GM12892 (cell line): ENCODE measurements at places on chromosomes 4 and X.

GRCh38 chrX:50168241-50168687 lies 32.5 kb downstream of the AKAP4 start:
- DNase-seq = no peak

DNA sequence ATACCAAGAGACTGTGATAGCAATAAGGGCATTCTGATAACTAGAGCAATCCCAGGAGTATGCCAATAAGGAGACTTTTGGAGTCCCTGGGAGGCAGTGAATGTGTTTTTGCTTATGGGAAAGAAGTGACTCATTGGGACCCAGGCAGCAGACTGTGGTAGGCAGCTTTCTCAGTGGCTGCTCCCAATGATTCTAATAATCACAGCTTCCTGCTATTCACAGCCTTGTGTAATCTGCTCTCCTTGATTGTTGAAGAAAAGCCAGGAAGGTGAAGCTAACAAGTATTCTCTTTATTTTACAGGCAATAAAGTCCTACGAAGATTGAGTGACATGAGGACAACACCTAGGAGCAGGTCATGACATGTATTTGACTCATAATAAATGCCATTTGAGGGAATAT lies 70.3 kb upstream of the DDX60 start:
- no peak for DNase-seq

DNA sequence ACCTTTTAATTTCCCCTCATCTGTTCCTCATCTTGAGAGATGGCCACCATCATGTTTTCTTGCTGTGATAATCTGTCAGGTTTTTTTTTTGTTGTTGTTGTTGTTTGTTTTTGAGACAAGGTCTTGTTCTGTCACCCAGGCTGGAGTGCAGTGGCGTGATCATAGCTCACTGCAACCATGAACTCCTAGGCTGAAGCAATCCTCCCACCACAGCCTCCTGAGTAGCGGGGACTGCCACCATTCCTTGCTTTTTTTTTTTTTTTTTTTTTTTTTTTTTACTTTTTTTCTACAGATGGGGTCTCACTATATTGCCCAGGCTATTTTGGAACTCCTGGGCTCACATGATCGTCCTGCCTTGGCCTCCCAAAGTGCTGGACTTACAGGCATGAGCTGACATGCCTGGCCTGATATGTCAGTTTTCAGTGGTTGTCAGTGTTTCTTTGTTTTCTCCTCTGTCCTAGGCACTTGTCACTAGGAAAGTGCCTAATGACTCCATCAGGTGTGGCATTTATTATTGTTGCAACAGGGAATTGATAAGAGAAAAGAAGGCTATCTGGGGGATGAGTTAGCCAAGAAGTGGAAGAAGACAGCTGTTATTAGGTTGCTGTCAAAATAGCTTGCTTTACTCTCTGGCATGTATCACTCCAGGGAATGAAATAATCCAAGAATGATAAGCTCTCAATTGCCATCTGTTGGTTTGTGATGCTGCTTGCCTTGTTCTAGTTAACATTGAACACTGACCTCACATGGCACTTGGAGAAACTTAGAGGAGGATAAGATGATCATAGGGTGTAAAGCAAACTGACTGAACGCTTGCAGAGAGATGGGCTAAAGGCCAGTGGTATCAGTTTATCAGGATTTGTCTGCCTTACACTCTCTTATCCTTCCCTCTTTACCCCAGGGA lies 41.7 kb downstream of the TMEM164 start:
- DNase-seq = no peak

DNA sequence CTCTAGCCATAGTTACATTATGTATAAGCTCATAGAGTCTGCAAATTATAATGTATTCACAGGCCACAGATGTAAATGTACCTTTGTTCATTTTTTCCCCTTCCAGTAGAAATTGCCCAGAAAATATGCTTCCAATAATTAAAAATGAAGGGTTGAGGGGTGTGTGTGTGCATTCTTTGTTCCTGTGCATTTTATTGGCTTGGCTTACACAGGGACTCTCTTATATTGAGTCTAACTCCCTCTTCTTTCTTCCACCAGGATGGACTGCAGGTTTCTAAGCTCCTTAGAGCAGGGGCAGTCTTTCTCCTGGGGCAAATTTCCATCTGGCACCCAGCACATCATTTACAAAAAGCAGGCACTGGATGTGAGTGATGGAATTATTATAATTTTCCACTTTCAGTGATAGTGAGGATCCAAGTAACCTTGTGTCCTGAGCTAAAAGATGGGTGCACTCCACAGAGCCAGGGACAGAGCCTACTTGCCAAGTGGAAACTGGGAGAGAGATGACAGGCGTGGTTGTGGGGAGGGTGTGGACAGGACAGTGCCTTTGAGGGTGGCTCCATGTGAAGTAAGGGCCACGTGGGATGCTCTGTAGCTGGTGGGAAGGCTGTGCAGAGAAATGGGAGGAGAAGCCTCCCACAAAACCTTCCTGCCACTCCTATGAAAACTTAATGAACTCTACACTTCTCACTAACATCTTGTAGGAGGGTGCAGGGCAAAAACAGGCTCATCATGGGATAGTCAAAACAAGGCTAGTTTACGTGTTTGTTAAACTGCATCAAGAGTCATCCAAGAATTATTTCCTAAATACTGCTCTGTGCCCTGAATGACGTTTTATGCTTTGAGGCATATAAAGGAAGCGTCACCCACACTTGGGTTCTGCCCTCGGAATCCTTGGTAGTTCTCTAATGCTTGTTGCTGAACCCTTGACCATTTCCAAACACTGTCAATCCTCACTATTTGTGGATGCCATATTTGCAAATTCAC lies 16.0 kb downstream of the IGFBP7 start:
- no peak for DNase-seq

GRCh38 chrX:22105231-22105630 lies 73.1 kb downstream of the PHEX start:
- DNase-seq = no peak

GRCh38 chr4:164136180-164136616 lies 617.7 kb upstream of the SMIM31 start:
- no peak for DNase-seq

DNA sequence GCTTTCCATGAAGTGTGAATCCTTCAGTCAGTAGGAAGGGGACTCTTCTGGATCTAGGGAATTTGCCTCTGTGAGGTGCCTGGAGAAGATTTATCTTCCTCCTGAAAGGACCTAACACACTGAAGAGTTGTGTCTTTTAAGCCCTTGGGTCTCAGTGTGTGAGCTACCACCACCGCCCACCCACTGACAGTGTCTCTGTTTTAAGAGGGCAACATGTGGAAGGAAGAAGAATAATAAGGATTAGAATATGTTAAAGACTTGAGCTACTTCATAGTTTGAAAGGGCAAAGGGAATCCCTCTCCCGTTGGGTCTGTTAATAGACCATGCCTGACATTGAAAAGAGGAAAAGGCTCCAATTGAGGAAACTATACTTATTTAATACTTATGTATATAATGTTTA lies 64.3 kb upstream of the TLR2 start:
- DNase-seq = no peak

- no peak for DNase-seq
Observed at GRCh38 chr4:36163198-36163597, 81.1 kb downstream of the ARAP2 start.

GRCh38 chr4:79198951-79199587 lies 126.8 kb downstream of the NAA11 start:
- no peak for DNase-seq

GRCh38 chr4:73750730-73751129 lies 10.4 kb downstream of the CXCL8 start:
- DNase-seq = no peak

- no peak for DNase-seq
Observed at GRCh38 chr4:8648816-8649630, 56.5 kb downstream of the CPZ start.

DNA sequence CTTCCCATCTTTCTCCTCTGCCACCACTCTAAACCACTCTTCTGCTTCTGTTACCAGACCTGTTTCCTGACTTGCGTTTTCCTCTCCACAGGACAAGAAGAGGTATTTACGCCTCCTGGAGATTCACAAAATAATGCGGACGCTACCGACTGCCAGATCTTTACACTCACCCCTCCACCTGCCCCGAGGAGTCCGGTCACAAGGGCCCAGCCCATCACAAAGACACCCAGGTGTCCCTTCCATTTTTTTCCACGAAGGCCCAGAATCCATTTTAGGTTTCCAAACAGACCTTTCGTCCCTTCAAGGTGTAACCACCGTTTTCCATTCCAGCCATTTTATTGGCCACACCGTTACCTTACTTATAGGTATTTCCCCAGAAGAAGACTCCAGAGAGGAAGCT lies 8.2 kb downstream of the ODAPH start:
- no peak for DNase-seq

- no peak for DNase-seq
Observed at GRCh38 chrX:30568136-30568535, 9.4 kb downstream of the TASL start.

DNA sequence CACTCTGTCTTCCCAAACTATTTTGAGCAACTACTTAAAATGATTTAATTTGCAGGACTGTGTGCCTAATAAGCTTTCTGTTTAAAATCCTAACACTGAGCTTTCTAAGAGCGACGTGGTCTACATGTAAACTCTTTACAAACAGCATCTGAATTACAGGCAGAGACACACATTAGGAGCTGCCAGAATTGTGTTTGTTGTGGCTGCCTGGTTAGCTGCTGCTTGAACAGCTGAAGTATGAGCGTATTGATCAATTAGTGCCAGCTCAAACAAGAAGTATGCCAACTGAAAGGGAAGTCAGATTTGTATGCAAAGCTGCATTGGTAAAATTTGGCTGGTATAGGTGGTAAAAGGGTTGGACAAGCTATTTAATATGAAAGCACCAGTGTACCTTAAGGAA lies 384.4 kb downstream of the PCDH7 start:
- DNase-seq = no peak

GRCh38 chr4:1693131-1693896 lies 9.2 kb upstream of the FAM53A start:
- DNase-seq = peak; percentile 58

DNA sequence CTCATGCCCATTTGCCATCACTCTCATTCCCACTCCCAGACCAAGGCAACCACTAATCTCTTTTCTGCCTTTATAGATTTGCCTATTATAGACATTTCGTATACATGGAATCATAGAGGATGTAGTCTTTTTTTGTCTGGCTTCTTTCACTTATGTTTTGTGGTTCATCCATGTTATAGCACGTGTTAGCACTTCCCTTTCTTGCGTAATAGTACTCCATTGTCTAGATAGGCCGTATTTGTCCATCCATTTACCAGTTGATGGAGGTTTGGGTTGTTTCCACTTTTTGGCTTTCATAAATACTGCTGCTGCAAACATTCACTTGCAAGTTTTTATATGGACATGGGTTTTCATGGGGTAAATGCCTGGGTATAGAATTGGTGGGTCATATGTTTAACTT lies 48.4 kb downstream of the KIF4A start:
- no peak for DNase-seq

GRCh38 chr4:41506130-41506529 lies 31.8 kb upstream of the LIMCH1 start:
- no peak for DNase-seq

DNA sequence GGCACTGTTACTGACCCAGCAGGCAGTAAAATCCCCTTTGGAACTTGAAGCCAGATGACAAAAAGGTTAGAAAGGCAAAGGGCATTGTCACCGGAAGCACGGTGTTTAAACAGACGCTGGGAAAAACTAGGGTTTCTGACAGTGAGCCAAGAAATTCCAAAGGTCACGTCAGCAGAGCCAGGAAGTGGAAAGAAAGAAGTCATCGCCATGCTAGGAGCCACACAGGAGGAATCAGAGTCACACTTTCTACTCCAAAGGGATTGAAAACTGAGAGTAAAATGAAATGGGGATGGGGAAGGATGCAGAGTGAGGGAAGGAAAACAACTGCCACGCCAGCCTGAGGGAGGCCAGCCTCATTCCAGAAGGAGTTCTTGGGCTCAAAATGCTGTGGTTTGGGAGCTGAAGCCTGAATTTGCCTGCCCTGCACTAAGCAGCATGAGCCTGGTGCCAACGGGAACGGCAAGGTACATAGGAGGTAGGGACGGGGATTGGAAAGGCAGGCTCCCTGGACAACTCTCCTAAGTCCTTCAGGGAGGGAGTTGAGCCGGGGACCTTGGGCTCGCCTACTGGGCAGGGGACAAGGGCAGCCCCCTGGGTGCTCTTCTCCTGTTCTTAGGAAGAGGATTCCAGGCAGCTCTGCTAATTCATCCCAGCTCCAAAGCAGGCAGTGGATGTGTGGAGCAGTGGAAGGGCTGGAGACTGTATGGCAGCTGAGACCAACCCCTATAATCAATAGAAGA lies 66.8 kb downstream of the SOWAHB start:
- no peak for DNase-seq

DNA sequence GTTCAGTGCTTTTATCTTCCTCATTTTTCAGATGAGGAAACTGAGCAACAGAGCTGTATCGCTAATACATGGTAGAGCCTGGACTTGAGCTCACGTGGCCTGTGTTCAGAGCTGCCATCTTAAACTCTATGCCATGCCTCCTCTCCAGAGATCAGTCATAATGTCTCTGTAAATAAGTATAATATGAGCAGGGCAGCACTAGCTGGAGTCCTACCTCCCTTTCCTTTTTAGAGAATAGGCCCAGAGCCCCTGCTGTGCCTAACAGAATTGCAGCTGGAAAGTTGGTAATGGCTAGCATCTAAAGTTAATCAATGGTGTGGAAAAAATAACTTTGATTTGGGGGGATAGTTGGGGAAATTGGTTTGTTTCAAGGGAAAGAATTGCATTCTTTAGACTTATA lies 20.4 kb downstream of the CASP6 start:
- no peak for DNase-seq

- no peak for DNase-seq
Observed at GRCh38 chr4:148162991-148163390, 279.2 kb downstream of the NR3C2 start.

DNA sequence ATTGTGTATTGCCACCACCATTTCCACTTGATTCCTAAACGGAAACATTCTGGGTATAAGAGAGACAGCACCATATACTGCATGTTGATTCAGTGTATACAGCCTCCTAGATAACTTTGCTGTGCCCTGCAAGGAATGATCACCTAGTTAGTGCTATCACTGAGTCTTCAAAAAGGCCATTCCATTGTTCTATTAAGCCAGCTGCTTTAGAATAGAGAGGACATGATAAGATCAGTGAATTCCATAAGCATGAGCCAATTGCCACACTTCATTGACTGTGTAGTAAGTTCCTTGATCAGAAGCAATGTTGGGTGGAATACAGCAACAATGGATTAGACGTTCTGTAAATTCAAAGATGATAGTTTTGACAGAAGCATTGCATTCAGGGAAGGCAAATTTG lies 1047.3 kb downstream of the PCDH18 start:
- DNase-seq = no peak

DNA sequence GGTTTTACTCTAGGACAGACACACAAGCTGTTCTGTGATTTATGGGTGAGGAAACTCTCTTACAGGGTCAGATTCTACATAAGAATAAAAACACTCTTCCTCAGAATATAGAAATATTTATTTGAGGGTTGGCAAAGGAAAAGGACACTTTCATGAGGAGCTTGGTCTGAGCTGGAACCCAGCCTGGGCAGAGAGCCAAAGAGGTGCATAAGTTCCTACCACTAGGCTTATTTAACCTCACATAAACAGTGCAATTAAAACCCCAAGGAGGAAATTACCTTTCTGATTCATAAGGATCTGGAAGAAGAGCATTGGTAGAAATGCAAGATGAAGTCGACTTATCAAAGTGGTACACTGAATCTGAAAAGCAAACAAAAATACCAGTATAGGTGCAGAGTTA lies 32.9 kb downstream of the SETD7 start:
- no peak for DNase-seq

- DNase-seq = no peak
Observed at GRCh38 chr4:80788798-80789197, 241.7 kb upstream of the BMP3 start.
